NCI-H2081 treated with DMSO at 0.1 percent for 48 hours (cell line): ENCODE measurements at places on chromosomes 12 and 14.

DNA sequence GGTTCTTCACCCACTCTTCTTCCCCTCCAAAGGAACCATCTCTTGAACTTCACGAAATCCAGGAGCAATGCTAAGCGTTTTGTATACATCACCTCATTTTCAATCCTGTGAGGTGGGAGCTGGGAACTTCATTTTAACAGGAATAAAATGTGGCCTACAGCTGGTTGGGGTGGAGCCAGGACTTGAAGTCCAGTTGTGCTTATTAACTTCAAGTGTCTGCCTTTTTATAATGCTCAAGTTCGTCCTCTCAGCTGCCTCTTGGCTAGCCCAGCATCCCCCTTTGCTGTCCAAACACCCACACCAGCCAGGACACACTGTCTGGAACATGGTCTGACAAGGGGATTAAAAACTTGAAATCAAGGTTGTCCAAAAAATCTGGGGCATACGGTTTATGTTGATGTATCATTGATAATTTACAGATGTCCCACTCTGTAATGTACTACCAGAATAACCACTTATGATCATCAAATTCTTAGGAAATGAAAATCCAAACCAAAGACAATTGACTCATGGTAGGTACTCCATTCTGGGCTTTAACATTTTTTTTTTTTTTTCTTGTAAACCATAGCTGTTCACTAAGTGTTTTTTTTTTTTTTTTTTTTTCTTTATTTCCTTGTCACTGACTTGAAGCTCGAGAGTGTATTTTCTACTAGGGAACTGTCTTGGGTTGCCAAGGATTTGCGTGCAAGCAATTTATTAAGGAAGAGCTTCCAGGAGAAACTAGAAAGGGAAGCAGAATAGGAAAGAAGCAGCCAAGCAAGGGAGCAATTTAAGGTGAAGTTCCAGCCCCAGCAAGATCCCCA is 252.3 kb downstream of the EFCAB11 start:
- no peak for DNase-seq

GRCh38 chr12:84034871-84035270 is 877.7 kb downstream of the SLC6A15 start:
- DNase-seq, result no peak

DNA sequence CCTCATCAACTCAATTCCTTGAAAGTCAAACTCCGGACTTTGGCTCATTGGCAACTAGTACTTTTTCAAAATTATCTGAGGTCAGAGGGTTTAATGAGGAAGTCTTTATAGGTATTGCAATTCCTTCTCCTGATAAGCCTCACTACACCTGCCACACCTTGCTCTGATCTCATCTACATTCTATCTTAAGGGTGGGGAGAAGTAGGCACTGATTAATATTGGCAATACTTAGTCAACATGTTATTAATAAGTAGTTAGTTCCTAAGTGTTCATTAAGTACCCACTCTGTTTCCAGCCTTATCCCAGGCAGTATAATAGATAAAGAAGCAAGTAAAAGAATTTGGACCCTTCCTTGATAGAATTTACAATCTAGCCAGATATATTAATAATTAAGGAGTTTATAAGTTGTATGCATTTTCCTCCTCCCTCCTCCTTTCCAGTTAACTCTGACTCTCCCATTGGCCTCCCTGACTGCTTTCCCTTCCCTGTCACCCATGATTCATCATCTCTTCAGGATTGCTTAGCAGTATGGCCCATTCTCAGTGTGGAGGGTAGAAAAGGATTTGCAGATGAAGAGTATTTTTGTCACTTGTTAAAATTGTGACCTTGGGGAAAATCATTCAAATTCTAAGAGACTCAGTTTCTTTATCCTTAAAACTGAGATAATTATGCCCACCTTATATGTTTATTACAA is 231.0 kb upstream of the ATP2B1 start:
- DNase-seq, result no peak

- no peak for DNase-seq
Measured at GRCh38 chr14:60650373-60650961, 1.2 kb upstream of the SIX1 start.

GRCh38 chr12:51320311-51320694 is 3.7 kb downstream of the BIN2 start:
- DNase-seq, result no peak

GRCh38 chr14:92984896-92985295 is 61.9 kb downstream of the CHGA start:
- no peak for DNase-seq

DNA sequence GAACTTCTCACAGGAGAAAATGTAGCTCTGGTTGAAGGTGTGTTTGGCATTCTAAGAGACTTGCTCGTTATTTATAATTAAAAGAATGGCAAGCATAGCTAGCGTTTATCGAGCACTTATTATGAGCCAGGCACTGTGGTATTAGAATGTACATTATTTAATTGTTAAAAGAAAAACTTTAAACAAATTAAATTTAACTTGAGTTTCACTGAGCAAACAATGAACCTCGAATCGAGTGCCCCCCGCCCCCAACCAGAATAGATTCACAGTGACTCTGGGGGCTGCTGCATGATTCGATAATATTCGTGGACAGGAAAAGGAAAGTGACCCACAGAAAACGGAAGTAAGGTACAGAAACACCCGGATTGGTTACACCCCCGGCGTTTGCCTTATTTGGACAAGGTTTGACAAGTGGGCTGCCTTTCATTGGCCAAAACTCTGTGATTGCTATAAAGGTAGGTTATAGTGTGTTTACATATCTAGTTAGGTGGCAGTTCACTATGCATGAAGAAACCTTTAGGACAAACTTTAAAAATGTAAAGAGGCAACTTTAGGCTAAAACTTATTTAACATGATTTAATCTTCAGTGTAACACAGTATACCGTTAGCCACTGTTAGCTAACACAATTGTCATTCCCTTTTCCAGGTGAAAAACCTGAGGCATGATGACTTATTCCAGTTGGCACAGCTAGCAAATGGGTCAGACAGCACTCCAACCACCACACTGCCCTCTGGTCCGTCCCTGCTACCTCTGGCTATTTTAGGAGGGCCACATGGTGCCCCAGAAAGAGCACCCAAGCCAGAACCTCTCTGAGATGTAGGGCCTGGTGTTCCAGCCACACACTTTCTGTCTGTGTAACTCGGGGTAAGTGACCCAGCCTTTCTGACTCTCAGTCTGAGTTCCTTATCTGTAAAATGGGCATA is 7.1 kb downstream of the SCNN1A start:
- DNase-seq, result no peak

DNA sequence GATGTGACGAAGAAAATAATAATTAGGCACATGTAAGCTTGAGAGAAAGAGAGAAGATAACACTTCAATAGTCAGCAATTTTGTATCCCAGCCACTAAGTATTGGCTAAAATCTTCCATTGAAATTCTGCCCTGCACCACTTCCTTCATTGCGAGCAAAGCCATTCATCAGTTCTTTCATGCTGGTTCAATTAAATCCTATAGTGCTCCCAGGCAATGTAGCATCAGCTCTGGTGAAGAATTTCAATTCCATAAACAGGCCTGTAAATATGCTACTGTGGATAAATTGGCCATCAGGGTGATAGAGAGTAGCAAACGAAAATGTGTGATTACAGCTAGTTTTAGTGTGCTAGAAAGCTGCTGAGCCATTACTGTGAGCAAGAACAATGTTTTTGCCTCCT is 24.7 kb downstream of the RPL10L start:
- DNase-seq, result no peak

DNA sequence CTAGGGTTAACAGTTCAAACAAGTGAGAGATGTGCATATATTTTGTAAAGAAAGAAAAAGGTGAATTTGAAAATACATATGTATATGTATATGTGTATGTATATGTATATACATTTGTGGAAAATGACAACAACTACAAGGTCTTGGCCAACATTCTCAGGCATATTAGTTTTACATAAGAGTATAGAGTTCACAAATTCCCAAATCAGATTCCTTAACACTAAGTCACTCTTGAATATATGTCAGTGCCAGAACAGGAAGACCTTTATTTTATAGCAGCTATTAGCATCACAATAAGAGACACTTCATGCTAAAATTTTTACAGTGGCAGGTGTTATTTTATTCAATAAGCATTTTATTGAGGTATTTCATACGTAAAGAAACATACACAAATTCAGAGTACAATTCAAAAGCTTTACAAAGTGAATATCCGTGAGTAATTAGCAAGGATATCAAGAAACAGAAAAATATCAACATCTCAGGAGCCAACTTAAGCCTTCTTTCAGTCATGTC is 179.7 kb downstream of the SLC6A15 start:
- no peak for DNase-seq

DNA sequence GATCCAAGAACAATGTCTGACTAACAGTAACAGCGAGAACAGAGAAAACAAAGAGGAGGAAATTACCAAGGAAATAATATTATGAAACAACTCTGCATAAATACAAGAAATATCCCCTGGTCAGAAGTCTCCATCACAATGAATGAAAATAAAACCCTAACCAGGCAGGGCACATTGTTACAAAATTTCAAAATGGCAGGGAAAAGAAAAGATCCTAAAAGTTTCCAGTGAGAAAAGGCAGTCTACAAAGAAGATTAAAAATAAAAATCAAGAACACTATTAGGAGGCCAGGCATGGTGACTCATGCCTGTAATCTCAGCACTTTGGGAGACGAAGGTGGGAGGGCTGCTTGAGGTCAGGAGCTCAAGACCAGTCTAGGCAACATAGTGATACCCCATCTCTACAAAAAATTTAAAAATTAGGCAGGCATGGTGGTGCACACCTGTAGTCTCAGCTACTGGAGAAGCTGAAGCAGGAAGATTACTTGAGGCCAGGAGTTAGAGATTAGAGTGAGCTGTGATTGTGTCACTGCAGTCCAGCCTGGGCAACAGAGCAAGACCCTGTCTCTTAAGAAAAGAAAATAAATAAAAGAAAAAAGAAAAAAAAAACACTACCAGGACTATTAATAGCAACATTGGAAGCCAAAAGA is 47.8 kb downstream of the FERMT2 start:
- DNase-seq, result no peak

DNA sequence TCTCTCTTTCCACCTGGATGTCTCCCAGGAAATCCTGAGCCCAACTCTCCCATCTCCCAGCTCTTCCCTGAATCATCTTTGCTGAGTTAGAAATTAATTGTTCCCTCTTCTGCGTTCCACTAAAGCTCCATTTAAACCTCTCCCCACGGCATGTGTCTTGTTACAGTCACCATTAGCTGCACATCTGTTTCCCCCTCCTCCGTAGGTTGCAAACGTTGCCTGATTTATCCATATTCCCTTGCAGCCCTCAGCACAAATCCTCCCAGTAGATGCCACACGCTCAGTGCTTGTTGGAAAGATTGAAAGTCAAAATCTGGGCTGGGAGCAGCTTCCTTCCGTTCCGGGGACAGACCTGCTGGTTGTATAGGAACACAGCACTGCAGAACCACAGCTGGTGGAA is 90.4 kb downstream of the SLC24A4 start:
- DNase-seq, result no peak

GRCh38 chr12:112239881-112240280 is 114.5 kb downstream of the TRAFD1 start:
- DNase-seq, result no peak

GRCh38 chr12:124684496-124684895 is 117.1 kb upstream of the NCOR2 start:
- DNase-seq, result no peak

- DNase-seq, result no peak
Measured at GRCh38 chr14:102220031-102220430, 80.3 kb downstream of the WDR20 start.

- no peak for DNase-seq
Measured at GRCh38 chr14:36805131-36805559, 143.5 kb downstream of the PAX9 start.

- no peak for DNase-seq
Measured at GRCh38 chr14:90275820-90276219, 19.5 kb downstream of the PSMC1 start.

GRCh38 chr12:87661786-87662377 is 367.3 kb downstream of the C12orf50 start:
- DNase-seq, result no peak

GRCh38 chr12:2248087-2248900 is 195.5 kb downstream of the CACNA1C start:
- DNase-seq, result no peak

GRCh38 chr12:29610473-29611170 is 113.1 kb upstream of the OVCH1 start:
- no peak for DNase-seq

GRCh38 chr14:89652352-89652751 is 235.3 kb upstream of the FOXN3 start:
- DNase-seq, result no peak

GRCh38 chr12:63152321-63152700 is 1.3 kb upstream of the AVPR1A start:
- DNase-seq, result no peak

- no peak for DNase-seq
Measured at GRCh38 chr12:59636945-59637691, 41.3 kb downstream of the SLC16A7 start.

- DNase-seq, result no peak
Measured at GRCh38 chr14:53954551-53955228, 1.9 kb downstream of the BMP4 start.

- DNase-seq, result no peak
Measured at GRCh38 chr12:49232940-49233841, 31.7 kb upstream of the TUBA1C start.

DNA sequence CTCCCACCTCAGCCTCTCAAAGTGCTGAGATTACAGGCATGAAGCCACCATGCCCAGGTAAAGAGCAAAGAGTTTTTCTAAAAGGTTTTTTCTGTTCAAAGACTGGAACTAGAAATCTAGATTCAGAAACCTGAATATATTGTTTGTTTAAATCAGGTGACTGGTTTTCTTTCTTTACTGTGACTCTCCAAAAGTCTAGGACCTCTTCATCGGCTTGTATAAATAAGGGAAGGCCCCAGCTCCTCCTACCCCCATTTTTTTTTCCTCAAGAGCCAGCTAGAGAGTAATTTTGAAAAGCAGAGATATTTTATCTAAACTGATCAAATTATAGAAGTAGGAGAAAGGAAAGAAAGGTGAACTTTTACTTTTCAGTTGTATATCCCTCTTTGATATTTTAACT is 48.0 kb downstream of the TMEM116 start:
- DNase-seq, result no peak

DNA sequence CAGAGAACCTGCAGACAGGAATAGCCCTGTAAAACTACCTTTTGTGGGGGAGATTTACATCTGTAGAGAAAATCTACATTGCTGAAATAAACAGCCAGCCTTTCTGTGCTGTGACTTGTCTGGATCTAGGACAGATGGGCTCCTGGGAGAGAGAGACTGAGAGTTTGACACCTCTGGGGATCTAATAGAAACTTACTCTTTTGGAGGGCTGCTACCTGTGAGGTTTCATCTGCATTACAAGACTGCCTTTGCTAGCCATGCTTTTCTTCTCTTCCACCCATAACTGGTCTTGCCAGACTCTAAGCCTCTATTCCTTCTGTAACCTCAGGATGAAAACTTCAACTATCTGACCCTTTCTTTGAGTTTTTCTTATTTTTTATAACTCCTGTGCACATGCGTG is 452.6 kb downstream of the ZFP36L1 start:
- DNase-seq, result no peak

- no peak for DNase-seq
Measured at GRCh38 chr12:71688961-71689570, 3.2 kb downstream of the TMEM19 start.

- DNase-seq, result no peak
Measured at GRCh38 chr14:86521843-86522242, 991.9 kb downstream of the FLRT2 start.
